ENCODE measurements at places on chromosomes 5 and 9.

DNA sequence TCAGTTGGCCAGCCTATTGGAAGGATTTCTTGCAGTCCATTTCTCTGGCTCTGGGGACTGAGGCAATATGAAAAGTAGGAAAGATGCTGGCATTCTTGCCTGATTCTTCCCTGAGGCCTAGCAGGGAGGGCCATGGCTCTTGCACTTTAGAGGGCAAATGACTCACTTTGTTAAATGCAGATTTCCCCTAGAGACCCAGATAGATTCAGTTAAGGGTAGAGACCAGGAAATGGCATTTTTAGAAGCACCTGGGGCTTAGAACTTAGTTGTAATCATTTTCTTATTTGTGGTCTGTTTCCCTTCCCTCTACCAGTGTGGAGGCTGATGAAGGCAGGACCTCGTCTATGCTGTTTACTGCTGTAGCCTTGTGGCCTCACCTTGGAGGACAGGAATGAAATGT is 112.8 kb upstream of the NR3C1 start:
- DNase-seq = no peak

- DNase-seq = no peak
Measured at GRCh38 chr5:169667896-169668674, 31.0 kb downstream of the DOCK2 start.

GRCh38 chr9:26904070-26904469 is 11.5 kb upstream of the CAAP1 start:
- DNase-seq = no peak

DNA sequence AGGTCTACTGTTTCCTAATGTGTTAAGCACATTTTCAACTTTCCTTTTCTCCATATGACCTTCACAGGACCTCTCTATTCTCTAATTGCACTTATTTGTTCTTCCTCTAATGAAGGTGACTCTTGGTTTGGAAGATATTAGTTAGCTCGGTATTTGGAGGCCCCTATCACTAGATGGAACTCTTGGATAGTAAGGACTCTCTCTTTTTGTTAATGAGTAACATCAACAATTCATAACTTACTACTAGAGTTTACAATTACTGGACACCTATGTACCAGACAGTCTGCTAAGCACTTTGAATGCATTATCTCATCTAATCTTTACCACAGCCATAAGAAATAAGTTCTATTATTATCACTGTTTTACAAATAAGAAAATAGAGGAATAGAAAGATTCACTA is 23.4 kb upstream of the PAM start:
- DNase-seq = no peak

GRCh38 chr5:130555429-130555828 is 609.6 kb downstream of the HINT1 start:
- DNase-seq = no peak

DNA sequence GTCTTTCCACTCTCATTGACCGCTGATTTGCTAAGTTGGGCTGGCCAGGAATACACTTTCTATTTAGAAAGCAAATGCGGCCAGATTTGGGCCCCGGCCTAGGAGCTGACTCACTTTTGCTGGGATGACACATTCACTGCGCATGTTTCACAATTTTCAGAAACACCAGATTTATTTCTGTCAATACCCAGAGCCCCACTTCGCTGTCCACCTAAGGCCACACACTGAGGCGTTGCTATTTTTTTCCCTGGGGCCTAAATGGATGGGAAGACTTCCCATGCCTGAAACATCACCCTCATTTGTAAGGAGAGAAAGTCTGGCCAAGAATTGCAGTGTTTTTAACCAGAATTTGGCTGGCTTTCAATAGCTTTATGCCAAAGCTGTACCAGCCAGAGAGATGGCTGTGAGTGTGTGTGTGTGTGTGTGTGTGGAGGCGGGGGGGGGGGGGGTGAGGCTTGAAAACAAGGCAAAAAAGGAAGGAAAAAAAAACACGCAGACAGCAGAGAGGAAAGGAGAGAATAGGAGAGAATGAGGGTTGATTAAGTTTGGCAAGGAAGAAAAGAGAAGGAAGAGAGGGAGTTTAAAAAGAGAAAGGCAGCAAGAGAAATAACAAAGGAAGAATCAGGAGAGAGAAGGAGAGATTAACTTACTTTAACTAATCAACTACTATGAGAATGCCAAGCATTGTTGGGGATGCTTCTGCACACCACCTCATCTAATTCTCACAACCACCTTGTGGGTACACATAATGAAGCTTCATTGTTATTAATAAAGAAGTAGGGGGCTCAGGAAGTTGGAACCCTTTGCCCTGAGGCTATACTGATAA is 261.4 kb upstream of the KLF4 start:
- DNase-seq = no peak

DNA sequence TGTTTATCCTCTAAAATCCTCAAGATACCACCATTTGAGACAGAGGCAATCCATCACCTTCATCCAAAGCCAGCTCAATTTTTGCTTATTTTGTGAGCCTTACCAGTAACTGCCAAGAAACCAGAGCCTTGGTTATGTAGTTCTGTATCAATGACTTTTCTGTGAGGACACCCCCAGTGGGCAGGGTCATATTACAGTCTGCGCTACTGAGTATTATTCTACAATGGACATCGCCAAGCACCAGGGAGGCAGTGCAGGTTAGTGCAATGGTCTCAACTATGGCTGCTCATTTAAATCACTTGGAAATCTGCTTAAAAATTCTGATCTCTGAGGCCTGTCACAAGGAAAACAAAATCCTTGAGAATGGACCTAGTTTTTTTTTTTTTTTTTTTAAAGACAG is 90.5 kb upstream of the NIPAL4 start:
- DNase-seq = no peak

DNA sequence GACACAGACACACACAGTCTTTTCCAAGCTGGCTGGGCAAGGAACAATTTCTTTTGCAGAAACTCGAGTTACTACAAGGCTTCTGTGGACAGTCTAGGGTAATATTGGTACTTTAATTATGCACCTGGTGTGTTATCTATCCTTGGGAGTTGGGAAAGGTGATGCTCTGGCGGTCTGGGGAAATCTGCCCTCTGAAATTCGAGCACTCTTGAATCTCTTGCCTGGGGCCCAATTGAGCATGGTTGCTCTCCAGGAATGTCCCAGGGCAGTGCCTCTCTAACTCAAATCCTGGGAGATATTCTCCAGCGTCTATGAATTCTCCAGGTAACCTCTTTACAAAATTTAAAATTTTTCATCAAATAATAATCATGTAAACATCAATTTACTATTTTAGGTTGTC is 69.3 kb downstream of the KCNIP1 start:
- DNase-seq = no peak

Data from activated CD4-positive, CD25-positive, alpha-beta regulatory T cell treated with anti-CD3 and anti-CD28 coated beads, Interleukin-2, amount 50 U/mL, for 16 hours (primary cell).